IPS-NIHi11 (cell line): ENCODE measurements at places on chromosomes 13 and 19.
A peak's percentile ranks its signal among the peaks of the same experiment; 100 is the strongest.

DNA sequence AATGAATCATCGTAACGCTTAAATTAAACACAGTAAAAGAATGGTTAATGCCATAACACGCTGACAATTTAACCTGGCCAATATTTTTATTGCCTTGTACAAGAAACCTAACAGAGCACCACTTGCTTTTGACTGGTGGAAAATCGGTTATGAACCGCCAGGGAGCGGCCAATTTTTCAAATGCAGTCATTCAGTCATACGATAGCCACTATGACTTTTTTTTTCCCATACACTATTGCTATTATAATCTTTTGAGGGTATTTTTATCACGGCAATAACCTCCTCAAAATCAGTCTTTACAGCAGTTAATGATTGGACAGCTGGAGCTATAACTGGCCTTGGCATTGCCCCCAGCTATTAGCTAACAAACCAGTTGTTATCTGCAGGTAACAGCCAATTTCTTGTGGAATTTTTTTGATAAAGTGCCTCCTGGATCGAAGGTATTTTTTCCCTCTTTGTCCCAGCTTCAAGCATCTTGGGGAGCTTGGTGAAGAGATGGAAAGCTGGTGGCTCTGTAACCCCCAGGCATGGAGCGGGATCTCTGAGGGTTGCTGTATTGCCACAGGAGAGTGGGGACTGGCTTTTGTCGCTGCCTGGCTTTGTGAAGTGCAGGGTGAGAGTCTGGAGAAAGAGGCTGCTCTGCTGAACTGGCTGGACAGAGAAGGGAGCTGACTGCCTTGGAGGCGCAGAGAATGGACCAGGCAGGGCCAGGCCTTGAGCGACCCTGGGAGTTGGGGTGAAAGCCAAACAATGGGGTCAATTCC lies 198.4 kb upstream of the ZNF536 start:
- DNase-seq: no peak

GRCh38 chr13:113497217-113497616 lies 6.7 kb upstream of the DCUN1D2 start:
- no peak for DNase-seq

DNA sequence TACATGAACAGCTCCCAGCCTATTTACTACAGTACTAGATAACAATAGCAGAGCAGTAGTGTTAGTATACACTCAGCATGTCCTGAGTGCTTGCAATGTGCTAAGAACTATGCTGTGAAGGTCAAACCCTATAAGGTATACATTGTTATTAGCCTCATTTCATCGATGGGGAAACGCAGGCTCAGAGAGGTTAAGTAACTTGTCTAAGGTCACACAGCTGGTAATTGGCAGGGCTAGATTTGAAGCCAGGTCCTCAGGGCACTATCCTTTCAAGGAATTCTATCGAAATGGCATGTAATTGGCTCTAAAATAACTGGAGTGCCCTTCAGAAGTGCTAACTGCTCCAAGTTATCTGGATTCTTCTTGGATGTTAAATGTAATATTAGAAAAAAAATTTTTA lies 295.6 kb downstream of the ZNF536 start:
- DNase-seq: no peak

GRCh38 chr13:50691176-50691680 lies 152.3 kb downstream of the DLEU7 start:
- DNase-seq: no peak

GRCh38 chr19:48878196-48879024 lies 6.2 kb downstream of the PPP1R15A start:
- DNase-seq: no peak

DNA sequence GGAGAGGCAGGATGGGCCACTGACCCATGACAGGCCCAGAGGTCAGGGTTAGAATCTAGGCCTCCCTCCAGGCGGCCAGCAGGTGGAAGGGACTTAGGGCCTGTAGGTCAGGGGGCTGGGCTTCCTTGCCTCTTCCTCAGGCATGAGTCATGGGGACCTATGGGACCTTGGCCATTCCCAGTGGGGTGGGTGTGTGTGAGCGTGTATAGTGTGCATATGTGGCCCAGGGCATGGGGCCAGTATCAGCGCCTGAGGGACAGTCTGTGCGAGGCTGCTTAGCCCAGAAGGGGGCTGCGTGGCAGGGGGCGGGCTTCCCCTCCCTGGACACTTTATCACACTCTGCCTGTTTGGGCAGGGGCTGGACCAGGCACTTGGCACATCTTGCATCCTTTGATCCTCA lies 13.3 kb downstream of the KCTD15 start:
- DNase-seq: no peak

DNA sequence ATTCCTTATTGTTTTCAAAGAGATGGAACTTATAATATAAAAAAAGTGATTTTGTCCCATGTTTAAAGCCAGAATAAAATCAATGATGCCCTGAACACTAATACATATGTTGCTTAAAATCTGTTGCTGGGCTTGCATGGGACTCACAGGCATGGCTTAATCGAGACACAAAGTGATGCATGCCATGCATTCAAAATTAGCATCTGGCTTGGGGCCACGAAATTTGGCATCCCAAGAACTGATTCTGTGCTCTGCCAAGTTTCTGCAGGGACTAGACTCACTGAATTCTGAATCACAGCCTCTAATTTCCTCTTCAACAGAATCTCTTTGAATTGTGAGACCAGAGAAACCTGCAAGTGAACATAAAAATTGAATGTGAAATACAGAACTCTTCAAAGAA lies 109.2 kb downstream of the PCDH17 start:
- no peak for DNase-seq

DNA sequence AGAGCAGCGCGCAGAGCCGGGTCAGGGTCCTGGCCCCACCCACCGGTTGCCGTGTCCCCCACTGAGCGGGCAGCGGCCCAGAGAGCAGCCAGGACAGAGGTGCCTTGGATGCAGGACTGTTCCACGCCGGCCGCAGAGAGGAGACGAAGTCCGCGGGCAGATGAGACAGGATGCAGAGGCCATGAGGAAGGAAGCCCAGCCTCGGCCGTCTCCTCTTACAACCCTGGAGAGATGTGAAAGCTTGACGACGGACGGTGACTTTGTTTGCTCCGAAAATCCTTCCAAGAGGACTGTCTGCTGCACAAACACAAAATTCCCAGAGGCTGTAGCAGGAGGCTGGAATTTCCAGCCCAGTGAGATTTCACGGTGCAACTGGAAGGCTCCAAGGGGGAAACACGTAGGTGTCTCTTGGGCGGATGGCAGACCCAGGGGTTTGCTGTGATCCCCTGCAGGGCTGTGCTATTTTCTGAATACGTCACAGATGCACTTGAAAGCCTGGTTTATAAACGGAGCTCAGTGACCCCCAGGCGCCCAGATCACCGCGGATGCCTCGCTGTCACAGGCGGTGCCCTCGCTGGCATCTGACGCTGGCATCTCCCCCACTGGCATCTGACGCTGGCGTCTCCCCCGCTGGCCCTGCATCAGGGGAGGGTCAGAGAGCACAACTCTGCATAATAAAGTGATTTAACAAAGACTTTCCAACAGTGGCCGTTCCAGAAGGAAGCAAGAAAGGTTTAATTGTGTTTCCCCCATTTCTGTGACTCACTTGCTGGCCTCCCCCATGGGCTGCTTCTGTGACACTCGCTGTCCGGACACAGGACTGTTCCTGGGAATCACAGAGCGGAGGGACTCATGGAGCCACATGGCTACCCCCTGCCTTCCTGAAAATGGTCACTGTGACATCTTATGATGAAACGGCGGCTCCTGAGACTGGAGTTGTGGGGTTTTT lies 62.0 kb upstream of the C13orf46 start:
- DNase-seq: no peak

DNA sequence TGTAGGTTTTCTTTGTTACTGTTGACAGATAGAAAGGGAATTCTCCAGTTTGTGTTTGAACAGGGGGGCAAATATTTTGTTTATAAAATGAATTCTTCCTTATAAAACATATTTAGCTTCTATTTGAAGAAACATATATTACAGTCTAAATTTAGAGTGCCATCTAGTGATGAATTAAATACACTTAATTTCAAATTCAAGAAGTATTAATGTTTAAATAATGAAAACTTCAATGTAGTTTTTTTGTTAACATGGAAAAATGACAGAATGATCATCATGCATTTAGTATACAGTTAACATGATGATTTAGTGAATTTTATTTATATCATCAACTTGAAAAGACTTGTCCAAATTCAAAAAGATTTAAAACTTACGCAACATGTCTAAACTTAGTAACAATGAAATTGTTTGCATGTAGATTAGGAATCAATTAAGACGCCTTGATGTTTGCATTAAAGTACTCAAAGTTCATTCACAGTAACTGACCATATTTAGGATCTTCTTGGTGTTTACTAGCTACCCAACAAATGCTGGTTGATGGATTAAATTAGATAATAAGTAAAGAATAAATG lies 765.9 kb upstream of the SLITRK1 start:
- no peak for DNase-seq

GRCh38 chr13:26202365-26202972 lies 19.6 kb downstream of the RNF6 start:
- no peak for DNase-seq

DNA sequence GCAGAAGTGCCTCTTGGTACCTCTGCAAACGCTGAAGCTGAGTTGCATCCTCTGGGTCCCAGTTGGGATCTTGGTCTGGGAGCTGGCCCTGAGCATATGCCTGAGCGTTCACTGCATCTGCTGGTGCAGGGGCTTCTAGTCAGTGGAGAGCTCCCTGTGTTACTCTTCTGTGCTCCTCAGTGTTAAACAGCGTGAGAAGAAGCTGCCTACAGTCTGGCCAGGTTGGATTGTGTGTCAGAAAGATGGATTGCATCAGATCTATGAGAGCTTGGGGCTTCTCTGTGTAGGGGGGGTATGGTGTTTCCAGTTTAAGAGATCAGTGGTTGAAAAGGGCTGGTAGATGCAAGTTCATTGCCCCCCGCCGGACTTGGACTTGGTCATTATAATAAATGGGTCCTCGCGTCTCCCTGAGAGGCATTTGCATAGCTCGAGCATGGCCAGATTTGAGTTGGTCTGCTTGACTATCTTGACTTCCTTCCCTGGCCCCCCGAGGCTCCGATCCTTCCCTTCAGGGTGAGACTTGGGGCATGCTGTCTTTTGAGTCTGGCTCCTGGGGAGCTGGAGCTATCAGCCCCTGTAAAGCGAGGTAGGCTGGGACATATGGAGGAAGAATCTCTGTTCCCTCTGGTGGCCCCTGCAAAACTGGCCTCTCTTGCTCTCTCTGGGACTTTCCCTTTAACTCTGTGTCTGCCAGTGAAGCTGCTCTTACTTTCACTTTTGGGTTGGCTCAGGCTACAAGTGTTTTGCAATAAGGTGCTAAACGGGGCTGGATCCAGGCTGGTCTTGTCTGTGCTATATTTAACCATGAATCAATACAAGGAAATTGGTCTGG lies 52.9 kb downstream of the OR10H4 start:
- no peak for DNase-seq

GRCh38 chr13:41356786-41357185 lies 45.7 kb downstream of the NAA16 start:
- DNase-seq: no peak

DNA sequence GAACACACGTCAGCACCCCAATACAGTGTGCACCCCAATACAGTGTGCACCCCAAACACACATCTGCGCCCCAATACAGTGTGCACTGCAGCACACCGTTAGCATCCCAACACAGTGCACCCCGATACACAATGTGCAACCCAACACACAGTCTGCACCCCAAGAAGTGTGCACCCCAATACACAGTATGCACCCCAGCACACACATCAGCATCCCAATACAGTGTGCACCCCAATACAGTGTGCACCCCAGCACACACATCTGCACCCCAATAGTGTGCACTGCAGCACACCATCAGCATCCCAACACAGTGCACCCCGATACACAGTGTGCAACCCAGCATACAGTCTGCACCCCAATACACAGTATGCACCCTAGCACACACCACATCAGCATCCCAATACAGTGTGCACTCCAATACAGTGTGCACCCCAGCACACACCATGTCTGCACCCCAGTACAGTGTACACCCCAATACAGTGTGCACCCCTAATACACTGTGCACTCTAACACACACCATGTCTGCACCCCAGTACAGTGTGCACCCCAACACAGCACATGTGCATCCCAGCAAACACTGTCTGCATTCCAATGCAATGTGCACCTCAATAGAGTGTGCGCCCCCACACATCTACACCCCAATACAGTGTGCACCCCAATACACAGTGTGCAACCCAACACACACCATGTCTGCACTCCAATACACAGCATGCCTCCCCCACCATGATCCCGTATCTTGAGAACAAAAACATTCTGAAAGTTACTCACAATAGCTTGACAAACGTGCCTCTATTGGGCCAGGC lies 855 bp upstream of the CARS2 start:
- DNase-seq: no peak

- DNase-seq: peak; percentile 54
Observed at GRCh38 chr13:72062566-72062965, 195.6 kb upstream of the DACH1 start.

- no peak for DNase-seq
Observed at GRCh38 chr19:42134535-42135070, 2.4 kb upstream of the POU2F2 start.

DNA sequence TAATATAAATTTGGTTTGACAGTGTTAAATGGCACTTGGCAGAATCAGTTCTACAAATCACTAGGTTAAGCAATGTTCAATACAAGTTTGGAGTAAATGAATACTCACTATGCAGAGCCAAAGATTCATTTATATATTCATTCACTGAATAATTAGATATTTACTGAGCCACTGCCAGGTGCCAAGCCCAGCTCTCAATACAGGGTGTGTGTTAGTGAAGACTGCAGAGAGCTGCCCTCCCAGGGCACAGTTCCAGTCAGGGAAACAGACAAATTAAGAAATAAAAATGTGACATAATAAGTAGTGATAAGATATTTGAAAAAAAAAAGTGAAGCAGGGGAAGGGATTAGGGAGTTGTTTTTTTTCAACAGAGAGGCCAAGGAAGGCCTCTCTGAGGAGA lies 411.7 kb downstream of the KCNRG start:
- DNase-seq: no peak

- DNase-seq: no peak
Observed at GRCh38 chr13:49140910-49141611, 79.1 kb upstream of the MLNR start.

- no peak for DNase-seq
Observed at GRCh38 chr13:82657471-82657870, 1224.8 kb downstream of the SLITRK1 start.

DNA sequence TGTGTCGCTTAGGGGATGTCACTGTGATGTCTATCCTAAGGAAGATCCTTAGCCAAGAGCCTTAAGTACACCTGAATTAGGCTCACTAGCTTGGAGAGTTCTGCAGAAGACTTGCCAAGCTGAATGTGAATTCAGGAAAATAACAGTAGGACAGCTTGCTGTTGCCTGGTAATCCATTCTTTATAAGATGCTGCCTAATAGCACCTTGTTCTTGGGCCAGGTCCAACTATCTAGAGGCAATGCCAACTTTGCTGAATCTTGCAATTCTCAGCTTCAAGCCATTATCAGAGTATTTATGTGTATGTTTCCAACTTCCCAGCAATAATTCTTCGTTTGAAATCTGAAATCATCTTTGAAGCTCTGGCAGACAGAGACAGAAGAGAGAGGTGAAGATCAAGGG lies 102.8 kb downstream of the PCDH17 start:
- no peak for DNase-seq
